IMR-90 (cell line): ENCODE measurements at places on chromosomes 7 and 10. TPM values are rescaled to one million over a fixed set of nuclear protein-coding genes. Genes with fewer than 3 reads are reported as not detected.

GRCh38 chr10:26269754-26270153 is 53.2 kb downstream of the GAD2 start:
- no peak for DNase-seq
- H3K36me3 ChIP-seq, result no peaks in the 10 kb centered on the region
- no peak overlapping the region for H3K4me3 ChIP-seq
- H3K27me3 ChIP-seq, result no peaks in the 10 kb centered on the region

GRCh38 chr10:8912108-8912507 is 857.6 kb downstream of the GATA3 start:
- H3K4me3 ChIP-seq, result no peak overlapping the region
- no peak overlapping the region for H3K27ac ChIP-seq
- no peaks in the 10 kb centered on the region for H3K27me3 ChIP-seq

DNA sequence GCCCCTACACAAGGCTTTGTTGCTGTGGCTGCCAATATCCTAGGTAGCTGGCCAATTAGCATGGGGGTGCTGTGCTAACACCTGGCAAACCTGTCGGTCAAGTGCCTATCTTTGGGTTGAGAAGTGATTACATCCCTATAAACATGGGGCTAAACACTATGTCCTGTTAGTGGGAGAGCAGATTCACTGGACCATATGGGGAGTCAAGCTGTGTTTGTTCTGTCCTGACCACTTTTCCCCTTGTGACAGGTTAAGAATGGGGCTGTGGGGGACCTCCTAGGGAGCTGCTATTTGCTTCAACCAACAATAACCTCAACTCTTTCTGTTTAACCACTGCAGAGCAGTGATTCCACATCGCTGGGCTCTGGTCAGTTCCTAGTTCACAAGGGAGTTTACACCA is 151.5 kb upstream of the AOAH start:
- H3K36me3 ChIP-seq, result no peaks in the 10 kb centered on the region
- H3K27me3 ChIP-seq, result no peaks in the 10 kb centered on the region
- no peaks in the 10 kb centered on the region for H3K4me1 ChIP-seq
- H3K27ac ChIP-seq, result no peak overlapping the region
- no peak overlapping the region for H3K4me3 ChIP-seq

- DNase-seq, result no peak
- no peaks in the 10 kb centered on the region for H3K27me3 ChIP-seq
- H3K4me3 ChIP-seq, result no peak overlapping the region
Observed at GRCh38 chr7:123705211-123705901, 43.4 kb downstream of the WASL start.

DNA sequence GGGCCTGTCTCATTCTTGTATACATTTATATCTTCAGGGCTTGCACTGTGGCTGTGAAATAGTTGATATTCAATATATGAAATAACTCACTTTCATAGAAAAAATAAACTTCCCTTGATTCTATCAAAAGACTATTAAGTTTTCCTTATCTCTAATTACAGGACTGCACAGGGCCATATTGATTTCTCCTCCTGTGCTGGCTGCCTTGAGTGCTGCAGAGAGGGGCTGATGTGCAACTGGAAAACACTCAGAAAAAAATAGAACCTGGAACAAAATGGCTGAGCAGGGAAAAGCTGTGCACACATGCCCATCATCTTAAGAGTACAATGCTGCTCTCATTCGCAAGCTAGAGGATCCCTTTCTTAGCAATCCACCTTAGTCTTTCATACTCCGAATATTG is 5.9 kb upstream of the HDAC9 start:
- no peak overlapping the region for H3K27ac ChIP-seq
- no peaks in the 10 kb centered on the region for H3K36me3 ChIP-seq
- DNase-seq, result no peak
- no peaks in the 10 kb centered on the region for H3K27me3 ChIP-seq
- H3K4me1 ChIP-seq, result no peaks in the 10 kb centered on the region

GRCh38 chr10:131177431-131178327 is 133.8 kb downstream of the TCERG1L start:
- H3K4me1 ChIP-seq, result no peaks in the 10 kb centered on the region
- DNase-seq, result no peak
- H3K36me3 ChIP-seq, result no peaks in the 10 kb centered on the region
- H3K27ac ChIP-seq, result no peak overlapping the region
- H3K27me3 ChIP-seq, result no peaks in the 10 kb centered on the region

DNA sequence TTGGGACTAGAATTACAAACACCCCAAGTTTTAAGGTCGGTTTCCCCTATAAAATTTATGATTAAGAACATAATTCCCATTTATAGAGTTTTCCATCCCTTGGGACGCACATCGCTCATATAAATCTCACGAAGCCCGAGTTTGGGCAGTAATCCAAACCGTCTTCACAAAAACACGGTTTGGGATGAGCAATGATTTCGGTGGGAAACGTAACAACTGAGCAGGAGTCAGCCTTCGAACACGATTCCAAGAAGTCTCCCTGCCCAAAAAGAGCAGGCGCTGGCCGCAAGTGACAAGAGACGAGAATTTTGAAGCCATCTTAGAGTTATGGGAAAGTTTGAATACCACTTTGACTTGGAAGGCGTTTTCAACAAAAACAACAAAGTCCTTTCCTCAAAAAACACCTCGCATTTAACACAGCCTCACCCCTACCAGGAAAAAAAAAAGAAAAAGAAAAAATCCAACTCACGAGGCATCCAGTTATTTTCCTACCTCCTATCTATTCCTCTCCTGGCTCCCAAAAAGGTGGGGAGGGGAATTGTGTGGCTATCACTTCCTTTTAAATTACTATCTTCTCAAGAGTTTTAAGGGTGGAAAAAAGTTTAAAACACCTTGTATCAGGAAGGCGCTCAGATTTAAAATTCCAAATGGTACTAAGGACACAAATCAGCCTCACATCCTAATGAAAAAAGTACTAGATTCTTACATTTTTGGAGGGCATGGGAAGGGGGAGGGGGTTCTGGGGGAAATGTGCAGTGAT is 1.6 kb downstream of the SEPHS1 start:
- H3K27me3 ChIP-seq, result peaks cover 3% of the 10 kb centered on the region
- H3K36me3 ChIP-seq, result peaks cover 2% of the 10 kb centered on the region; the same call in 1 of the 2 replicates
- H3K27ac ChIP-seq, result peak overlapping the region; percentile 74
- peaks cover 8% of the 10 kb centered on the region for H3K4me1 ChIP-seq
- peak; percentile 71 for DNase-seq

GRCh38 chr7:468681-469562 is 50.7 kb downstream of the PDGFA start:
- H3K27me3 ChIP-seq, result no peaks in the 10 kb centered on the region
- DNase-seq, result peak; percentile 68
- 0 out of 2 replicates have a peak overlapping the region, but pooled peaks have one; percentile 8 for H3K27ac ChIP-seq
- peaks cover 24% of the 10 kb centered on the region for H3K4me1 ChIP-seq

DNA sequence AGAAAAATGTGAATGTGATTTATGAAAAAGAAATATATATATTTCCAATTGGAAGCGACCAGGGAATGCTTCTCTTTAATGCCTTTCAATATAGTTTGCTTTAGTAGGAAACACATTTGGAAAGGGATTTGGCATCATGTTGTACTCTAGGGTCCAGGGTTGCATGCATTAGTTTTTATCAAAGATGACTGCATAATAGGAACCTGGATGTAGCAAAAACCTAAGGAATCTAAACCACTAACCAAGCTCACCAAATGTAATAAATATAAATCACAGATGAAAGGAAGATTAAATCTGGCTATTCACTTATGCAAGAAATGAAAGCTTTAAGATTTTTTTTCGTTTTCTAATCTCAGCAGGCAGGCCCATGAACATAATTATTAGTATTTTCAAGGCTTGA is 120.0 kb downstream of the ATXN7L1 start:
- H3K4me1 ChIP-seq, result peaks cover 14% of the 10 kb centered on the region
- no peak overlapping the region for H3K4me3 ChIP-seq
- no peaks in the 10 kb centered on the region for H3K27me3 ChIP-seq
- H3K36me3 ChIP-seq, result peaks cover 2% of the 10 kb centered on the region; the same call in 1 of the 2 replicates

DNA sequence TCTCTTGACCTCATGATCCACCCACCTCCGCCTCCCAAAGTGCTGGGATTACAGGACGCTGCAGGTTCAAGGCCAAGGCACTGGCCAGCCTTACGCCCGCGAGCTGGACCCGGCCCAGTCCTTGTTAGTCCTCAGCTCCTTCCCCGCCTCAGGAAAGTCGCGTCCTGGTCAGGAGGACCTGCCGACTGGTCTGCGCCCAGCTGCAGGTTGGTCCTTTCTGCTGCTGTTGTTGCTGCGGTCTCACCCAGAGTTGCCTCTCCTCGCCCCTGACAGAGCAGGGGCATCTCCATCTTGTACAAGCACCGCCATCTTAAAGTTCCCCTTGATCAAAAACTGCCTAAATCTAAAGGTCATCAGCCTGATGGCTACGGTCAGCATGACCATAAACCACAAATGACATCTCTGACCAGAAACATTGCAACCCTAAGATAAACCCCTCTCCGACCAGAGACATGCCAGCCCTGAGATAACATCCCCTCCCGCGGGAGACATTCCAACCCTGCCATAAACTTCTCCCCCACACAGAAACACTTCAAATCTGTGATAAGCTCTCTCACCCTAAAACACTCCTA is 13.9 kb upstream of the BMS1 start:
- DNase-seq, result no peak
- no peaks in the 10 kb centered on the region for H3K4me1 ChIP-seq
- H3K36me3 ChIP-seq, result no peaks in the 10 kb centered on the region
- no peak overlapping the region for H3K4me3 ChIP-seq
- no peak overlapping the region for H3K27ac ChIP-seq
- no peaks in the 10 kb centered on the region for H3K27me3 ChIP-seq

- H3K27me3 ChIP-seq, result no peaks in the 10 kb centered on the region
- H3K4me3 ChIP-seq, result no peak overlapping the region
- H3K4me1 ChIP-seq, result no peaks in the 10 kb centered on the region
Observed at GRCh38 chr7:141646826-141647480, 55.0 kb downstream of the DENND11 start.

DNA sequence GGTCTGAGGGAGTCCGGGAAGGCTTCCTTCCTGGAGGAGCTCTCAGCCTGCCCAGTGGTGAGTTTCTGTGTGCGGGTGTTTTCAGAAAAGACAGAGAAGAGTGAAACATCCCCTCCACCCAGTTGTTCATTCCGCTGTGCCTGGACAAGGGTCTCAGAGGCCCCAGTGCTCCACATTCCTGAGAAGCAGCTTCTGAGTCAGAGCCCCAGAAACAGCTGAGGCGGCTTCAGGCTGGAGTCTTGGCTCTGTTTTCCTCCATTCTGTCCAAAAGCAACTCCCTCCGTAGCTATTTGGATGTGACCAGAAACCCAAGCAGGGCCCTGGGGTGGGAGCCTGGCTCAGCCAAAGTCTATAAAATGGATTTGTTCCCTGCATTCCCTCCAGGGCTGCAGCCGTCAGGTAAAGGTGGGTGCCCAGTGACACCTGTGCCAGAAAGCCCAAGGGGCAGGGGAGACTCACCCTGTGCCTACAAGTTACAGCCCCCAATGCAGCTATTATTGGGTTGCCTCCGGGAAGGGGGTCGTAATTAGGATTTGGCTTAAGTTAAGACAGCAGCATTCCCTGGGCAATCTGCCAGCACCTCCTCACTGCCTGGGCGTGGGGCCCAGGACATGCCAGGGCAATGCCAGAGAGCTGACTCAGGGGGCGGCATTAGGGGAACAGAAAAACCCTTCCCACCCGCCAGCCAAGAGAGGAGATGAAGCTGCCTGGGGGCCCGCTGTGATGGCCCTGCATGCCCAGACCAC is 13.1 kb upstream of the CAMK2G start:
- DNase-seq, result peak; percentile 86
- peaks cover 35% of the 10 kb centered on the region for H3K4me1 ChIP-seq
- H3K27ac ChIP-seq, result peak overlapping the region; percentile 88
- H3K27me3 ChIP-seq, result no peaks in the 10 kb centered on the region
- H3K36me3 ChIP-seq, result no peaks in the 10 kb centered on the region

DNA sequence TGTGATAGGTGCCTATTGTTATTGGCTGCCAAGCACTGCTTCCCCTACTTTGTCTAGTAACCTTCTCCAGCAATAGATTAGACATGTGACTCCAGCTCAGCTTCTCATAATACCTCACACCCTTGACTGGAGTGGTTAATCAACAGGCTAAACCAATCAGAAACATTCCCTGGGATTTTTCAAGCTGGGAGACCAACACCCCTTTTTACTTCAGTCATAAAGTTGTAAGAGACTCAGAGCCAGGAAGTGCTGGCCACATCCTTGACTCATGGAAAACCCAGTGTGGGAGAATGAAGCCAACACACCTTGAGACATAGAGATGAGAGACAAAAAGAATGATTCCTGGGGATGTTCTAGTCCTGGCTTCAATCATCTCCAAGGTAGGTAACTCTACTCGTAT is 62.6 kb upstream of the HECTD2 start:
- H3K4me1 ChIP-seq, result peaks cover 18% of the 10 kb centered on the region
- no peak overlapping the region for H3K4me3 ChIP-seq
- no peak overlapping the region for H3K27ac ChIP-seq
- peak; percentile 25 for DNase-seq
- no peaks in the 10 kb centered on the region for H3K27me3 ChIP-seq

GRCh38 chr10:69731184-69731583 is 70.5 kb upstream of the COL13A1 start:
- DNase-seq, result peak; percentile 91
- peaks cover 56% of the 10 kb centered on the region for H3K4me1 ChIP-seq

DNA sequence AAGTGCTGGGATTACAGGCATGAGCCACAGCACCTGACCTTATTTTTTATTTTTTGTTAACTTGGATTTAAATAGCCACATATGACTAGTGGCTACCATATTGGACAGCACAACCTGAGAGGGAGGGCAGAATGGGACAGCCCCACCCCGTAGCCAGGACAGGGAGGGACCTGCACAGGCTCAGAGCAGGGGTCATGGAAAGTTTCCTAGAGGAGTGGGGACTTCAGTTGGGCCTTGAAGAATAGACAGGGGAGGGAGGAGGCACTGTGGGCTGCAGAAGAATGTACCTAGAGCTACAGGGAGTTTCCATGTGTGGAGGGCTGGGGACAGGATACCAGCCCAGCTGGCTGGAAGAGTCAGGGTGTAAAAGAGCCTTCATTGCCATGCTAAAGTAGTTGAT is 8.8 kb downstream of the TRIM8 start:
- H3K4me1 ChIP-seq, result peaks cover 28% of the 10 kb centered on the region
- DNase-seq, result no peak
- H3K27ac ChIP-seq, result no peak overlapping the region
- peaks cover 66% of the 10 kb centered on the region for H3K36me3 ChIP-seq

GRCh38 chr10:117653170-117653515 is 110.6 kb downstream of the EMX2 start:
- H3K27me3 ChIP-seq, result no peaks in the 10 kb centered on the region
- no peak overlapping the region for H3K27ac ChIP-seq
- peak; percentile 60 for DNase-seq
- H3K4me3 ChIP-seq, result no peak overlapping the region

DNA sequence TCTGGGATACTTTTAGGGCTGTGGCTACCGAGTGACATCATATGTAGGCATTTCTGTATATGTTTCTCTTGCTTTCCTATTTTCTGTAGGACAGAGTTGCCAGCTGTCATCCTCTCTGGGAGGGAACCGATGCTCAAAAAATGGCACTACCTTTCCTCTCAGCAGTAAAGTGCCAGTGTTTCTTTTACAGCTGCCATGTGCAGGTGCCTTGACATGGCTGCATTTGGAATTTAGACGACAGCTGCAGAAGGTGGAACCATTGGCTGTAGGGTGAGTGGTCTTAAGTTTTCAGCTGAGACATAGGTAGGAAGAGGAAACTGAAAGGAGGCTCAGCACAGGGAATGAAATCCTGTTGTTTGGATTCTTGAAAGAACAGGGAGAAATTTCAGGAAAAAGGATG is 20.2 kb upstream of the RPA3 start:
- DNase-seq, result no peak
- no peak overlapping the region for H3K4me3 ChIP-seq
- H3K27ac ChIP-seq, result no peak overlapping the region

Gene SOSTDC1
- total RNA-seq, result under 0.01 TPM in 1 of 2 replicates, not detected in the other

Gene MMRN2
- 0.56 and 1.8 TPM in 2 replicates for total RNA-seq

Gene CCDC172
- total RNA-seq, result not detected in 2 replicates
